ENCODE measurements at places on chromosomes 2 and 18.

GRCh38 chr2:42029171-42029570, 18.6 kb upstream of the PKDCC start:
- no peak for DNase-seq

DNA sequence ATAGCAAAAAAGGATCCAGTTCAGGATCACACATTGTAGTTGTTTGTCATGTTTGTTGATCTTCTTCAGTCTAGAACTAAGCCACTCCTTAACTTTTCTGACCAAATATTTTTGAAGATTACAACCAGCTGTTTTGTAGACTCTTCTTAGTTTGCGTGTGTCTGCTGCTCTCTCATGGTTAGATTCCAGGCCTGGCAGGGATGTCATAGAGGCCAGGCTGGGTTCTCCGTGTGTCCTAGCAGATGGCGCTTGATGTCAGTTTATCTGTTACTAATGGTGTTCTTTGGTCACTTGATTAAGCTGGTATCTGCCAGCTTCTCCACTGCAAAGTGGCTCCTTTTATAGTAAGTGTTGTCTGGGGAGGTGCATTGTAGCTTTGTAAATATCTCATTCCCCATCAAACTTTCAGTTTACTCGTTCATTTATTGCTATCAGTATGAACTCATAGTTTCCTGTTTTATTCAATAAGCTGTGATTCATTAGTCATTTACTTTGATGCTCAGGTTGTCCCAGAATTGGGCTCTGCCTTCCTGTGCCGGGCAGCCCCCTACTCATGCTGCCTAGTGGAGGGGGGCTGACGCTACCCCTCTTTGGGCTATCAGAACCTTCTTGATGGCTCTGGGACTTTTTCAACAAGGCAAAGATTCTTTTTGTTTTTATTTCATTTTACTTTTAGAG, 42.1 kb downstream of the GRHL1 start:
- no peak for DNase-seq

GRCh38 chr2:186027922-186028321, 289.3 kb downstream of the FSIP2 start:
- no peak for DNase-seq

- DNase-seq: no peak
Observed at GRCh38 chr2:215746226-215746886, 267.0 kb downstream of the MREG start.

- DNase-seq: no peak
Observed at GRCh38 chr2:57760381-57760801, 286.2 kb upstream of the VRK2 start.

DNA sequence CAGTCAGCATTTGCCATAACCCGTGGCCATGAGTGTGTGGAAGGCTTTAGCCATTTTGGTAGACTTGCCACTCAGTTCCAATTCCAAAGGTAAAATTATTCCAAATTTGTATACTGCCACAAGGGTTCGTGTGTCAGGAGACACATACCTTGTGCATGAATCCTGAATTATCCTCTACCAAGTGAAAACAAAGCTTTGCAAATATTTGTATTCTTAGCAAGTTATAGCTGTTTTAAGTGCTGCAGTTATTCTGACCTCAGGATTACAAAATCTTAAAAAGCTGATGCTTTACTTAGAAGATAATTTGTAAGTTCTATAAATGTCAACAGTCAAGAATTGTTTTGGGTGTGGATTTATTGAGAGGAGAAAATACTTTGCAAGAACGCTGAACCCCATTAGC, 100.6 kb downstream of the ANTXR1 start:
- DNase-seq: no peak

DNA sequence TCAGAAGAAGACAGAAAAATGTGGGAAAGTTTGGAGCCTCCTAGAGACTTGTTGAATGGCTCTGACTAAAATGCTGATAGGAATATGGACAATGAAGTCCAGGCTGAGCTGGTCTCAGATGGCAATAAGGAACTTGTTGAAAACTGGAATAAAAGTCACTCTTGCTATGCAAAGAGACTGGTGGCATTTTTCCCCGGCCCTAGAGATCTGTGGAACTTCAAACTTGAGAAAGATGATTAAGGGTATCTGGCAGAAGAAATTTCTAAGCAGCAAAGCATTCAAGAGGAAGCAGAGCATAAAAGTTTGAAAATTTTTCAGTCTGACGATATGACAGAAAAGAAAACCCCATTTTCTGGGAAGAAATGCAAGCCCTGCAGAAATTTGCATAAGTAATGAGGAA, 159.3 kb downstream of the MREG start:
- DNase-seq: no peak

- DNase-seq: no peak
Observed at GRCh38 chr2:39403311-39403710, 33.8 kb downstream of the MAP4K3 start.

DNA sequence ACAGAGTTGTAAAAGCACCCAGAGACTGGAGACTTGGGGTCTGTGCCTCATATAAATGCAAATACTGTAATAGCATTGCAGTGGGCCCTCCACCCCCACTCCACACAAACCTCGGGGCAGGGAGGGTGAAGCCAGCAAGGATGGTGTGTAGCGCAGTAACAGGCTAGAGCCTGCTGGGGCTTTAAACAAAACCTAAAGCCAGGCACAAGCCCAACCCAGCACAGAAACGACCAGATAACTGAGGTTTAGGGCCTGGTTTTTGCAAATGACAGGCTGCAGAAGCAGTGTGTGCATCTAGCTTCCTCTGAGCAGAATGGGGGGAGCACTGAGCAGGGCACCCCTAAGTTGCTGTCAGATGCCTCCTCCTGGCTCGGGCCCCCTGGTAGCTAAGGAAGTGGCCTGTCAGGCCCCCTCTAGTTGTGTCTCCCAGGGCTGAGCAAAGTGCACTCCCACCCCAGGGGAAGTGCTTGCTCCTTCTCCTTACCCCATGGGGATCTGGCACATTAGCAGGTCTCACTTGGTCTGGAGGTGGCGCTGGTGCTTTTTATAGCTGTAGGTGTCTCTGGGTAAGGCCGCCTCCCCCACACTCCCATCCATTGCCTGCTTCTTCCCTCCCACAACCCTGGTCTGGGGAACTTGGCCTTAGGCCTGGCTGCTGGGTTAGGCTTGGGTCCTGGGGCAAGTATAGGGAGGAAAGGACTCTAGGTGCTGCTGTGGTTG, 135.1 kb downstream of the CELF4 start:
- DNase-seq: peak; percentile 11

DNA sequence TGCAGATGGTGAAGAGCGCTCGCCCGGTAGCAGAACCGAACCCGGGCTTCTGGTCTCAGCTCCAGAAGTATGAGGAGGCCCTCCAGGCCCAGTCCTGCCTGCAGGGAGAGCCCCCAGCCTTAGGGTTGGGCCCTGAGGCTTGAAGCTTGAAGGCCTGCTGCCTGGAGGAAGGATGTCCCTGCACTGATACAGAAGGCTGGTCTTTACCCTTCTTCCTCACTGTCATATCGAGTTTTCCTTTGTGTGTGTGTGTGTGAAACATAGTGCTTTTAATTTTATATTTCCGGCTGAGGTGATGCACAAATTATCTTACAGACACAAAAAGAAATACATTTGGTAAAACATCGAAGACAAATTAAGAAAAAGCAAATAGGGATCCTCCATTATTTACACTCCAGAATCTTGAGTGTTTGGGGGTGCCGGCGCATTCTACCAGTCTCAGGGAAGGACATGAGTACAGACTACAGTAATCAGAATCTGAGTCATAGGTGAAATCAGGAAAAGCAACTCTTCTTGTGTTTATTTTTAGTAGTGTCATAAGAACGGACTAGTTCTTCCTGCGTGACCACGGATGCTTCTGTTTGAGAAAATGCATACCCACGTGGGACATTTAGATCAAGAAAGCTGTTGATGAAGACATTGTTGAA, 1.3 kb downstream of the DUSP28 start:
- no peak for DNase-seq

- DNase-seq: no peak
Observed at GRCh38 chr2:210707900-210708299, 151.5 kb downstream of the CPS1 start.

- peak; percentile 24 for DNase-seq
Observed at GRCh38 chr2:192029089-192029488, 165.6 kb downstream of the TMEFF2 start.

GRCh38 chr2:240998706-240998994, 232 bp downstream of the SNED1 start:
- DNase-seq: no peak

GRCh38 chr2:227486688-227487087, 14.7 kb downstream of the AGFG1 start:
- no peak for DNase-seq

DNA sequence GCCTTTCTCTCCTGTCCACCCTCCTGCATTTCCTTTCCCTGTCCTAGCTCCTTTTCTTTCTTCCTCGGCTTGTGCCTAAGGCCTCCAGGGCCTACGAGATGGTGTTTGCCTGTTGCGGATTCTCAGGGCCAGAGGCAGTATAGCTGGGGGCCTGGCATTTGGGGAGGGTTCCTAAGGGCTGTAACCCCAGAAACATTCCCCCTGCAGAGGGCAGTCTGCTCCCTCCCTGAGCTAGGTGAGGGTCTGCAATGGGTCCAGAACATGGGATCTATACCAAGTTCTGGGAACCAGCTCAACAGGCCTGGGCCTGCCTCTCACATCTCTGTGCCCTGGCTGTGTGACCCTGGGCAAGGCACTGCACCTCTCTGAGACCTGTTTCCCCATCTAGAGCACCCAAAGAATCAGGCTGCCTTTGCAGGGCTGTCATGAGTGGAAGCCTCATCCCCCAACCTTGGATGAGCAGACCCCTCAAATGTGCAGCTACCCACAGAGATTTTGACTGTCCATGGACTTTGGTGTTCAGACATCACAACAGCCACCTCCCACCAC, 97.5 kb downstream of the GLI2 start:
- no peak for DNase-seq

DNA sequence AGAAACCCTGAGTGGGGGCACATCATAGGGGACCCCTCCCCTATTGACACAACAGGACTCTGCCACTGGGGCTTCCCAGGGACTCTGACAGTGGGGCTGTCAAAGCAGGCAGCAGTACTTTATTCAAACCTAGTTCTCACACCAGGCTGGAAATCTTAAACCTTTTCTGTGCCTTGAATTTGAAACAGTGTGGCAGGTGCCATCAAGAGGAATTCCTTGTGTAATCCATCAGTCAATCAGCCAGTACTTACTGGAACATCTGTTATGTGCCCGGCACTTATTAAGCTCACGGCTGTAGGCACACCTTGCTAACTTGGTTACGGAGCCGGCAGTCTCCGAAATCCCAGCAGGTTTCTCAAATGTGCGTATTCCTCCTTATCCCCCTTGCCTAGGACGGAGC, 12.0 kb downstream of the GLI2 start:
- DNase-seq: no peak

DNA sequence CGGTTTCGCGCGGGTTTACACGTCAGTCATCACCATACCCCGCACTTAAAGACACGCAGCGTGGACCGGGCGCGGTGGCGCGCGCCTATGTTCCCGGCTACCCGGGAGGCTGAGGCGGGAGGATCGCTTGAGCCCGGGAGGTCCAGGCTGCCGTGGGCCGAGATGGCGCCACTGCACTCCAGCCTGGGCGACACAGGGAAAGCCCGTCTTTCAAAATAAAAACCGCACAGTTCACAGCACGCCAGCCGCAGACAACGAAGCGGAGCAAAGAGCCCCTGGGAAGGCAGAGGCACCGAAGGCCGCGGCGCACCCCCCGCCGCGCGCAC, 328 bp downstream of the DTYMK start:
- no peak for DNase-seq

- DNase-seq: no peak
Observed at GRCh38 chr2:120763931-120764330, 28.3 kb downstream of the GLI2 start.

DNA sequence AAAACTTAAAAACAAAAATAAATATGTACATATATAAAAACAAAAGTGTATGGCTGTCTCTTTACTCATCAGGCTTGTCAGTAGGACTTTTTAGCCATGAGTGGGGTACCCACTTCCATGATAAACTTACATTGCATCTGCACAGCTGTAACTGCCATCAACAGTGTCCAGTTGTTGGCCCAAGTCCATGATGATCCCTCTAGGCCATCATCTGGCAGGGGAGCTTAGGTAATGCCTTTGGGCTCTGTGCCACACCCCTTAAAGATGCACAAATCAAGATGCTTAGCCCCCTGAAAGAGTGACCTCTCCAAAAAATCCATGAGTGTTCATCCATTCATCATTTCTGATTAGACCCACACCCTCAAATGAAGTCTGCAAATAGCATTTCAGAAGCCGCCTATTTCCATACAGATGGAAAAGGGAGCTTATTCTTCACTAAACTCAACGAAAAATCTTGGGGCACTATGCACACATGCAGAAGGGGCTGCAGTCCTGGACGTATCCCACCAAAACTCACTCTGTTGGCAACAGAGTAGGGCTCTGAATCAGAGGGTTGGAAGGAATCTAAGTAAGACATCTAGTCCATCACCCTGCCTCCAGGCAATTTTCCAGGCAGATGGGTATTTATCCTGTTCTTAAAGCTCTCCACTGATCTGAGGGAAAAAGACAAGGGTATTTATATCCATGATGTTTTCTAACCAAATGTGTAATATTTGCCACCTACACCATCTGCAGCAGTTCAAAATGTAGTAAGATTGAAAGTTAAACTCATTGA, 691.0 kb downstream of the ZEB2 start:
- DNase-seq: no peak

GRCh38 chr2:241257419-241258032, 57.9 kb downstream of the HDLBP start:
- DNase-seq: no peak

DNA sequence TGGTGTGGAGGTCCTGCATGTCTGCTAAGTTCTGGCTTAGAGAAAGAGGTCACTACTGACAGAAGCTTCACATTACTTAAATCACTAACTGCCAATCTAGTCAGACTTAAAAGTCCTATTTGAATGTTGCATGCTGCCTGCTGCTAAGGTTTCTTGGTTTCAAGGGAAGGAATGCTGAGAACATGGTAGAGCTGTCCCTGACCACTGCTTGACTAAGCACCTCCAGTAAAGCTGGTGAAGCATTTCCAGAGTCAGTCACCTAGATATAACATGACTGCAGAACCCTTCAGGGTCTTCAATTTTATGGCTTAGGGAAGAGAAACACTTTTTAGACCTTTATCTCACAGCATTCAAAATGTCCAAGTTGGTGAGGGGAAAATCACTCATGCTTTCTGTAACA, 2178.3 kb upstream of the PIK3C3 start:
- no peak for DNase-seq

DNA sequence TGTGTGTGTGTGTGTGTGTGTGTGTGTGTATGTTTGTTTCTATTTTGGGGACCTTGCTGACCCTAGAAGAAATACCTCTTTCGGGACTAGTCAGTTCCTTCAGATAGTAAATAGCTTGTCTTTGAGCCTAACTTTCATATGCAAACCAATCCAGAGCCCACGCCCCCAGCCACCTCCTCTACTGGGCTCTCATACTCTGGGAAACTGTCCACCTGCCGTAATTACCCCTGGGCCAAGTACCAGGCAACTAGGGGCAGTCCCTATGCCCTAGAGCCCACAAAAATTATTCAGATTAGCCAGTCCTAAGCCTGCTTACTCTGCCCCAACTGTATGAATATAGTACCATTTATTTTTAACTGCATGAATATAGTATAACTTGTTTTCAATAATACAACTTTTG, 970.4 kb downstream of the EPHA4 start:
- no peak for DNase-seq

DNA sequence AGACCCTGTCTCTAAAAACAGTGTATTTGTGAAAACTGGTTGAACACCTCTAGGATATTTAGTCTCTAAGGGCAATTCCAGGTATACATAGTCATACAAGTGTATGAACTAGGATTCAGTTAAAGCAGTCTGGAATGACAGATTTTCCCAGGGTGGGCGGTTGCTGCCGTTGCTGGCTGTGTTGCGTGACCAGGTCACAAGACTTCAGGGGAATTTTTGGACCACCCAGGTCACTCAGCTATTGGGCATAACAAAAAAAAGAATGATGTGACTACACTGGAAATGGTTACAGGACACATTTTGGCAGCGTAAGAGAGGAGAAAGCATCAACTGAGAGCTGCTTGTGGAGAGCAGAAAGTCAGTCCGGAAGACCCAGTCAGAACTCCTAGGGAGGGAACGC, 58.0 kb upstream of the ZBTB7C start:
- no peak for DNase-seq
